Hippocampal formation (tissue), 2 donors: ENCODE measurements at places on chromosomes 12 and 14.

DNA sequence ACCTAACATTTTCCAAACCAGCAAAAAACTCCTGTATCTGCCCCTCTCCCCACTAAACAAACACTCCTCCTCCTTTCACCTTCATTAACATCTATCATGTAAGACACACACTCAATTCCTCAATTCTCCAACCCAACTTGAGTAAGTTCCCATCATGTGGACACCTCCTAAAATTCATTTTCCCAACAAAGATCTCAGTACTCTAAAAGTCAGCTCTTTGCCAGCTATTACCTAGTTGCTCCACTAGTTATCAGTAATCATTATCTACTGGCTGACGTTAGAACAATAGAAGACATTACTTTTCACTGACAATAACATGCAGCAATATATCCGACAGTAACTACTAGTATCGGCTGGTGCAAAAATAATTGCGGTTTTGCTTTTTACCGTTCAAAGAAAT lies 42.1 kb downstream of the HNRNPC start:
- DNase-seq = no peak

- DNase-seq = no peak
These were observed 12.2 kb upstream of the GPR68 start for GRCh38 chr14:91256661-91257060.

DNA sequence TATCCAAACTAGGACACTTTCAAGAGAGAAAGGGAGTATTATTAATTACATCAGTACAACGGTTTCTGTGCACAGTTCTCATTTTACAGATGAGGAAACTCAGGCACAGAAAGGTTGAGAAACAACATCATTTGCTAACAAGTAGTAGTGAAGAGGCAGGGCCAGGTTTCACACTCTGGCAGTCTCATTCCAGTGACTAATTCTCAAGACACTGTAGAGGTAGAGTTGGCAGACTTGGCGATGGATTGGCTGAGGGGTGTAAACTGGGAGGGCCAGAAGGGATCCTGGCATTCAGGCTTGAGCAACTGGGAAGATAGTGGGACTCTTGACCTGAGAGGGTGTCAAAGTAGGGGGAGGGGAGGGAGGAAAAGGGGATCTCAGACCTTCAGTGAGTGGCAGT lies 73.8 kb upstream of the BDKRB2 start:
- no peak for DNase-seq

DNA sequence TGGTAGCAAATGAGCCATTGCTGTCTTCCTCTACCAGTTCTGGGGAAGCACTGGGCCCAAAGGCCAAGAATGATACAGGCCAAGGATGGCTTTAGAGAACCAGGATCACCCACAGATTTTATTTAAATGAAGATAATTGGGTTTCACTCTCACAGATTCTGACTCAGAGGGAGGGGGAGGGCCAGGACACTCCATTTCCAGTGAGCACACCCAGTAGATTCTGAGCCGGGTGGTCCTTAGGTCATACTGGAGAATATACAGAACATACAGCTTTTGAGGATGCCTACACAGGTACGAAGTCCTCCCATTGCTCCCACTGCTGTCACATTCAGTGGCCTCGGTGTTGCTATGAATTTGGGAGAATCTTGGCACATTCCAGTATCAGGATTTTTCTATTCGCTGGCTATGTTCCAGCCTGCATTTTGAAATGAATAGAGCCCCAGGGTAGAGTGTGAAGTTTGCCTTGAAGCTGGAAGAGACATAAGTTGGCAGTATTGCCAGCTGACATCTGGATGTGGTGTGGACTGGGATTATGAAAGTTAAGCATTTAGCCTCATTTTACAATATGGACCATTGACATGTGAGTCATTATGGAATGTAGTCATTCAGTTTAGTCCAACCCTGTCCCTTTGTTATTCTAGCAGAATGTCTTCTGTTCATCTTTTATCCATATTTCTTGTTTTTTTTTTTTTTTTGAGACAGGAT lies 45.8 kb upstream of the POC1B start:
- no peak for DNase-seq

- no peak for DNase-seq
These were observed 29.4 kb downstream of the C12orf75 start for GRCh38 chr12:105359856-105360255.

DNA sequence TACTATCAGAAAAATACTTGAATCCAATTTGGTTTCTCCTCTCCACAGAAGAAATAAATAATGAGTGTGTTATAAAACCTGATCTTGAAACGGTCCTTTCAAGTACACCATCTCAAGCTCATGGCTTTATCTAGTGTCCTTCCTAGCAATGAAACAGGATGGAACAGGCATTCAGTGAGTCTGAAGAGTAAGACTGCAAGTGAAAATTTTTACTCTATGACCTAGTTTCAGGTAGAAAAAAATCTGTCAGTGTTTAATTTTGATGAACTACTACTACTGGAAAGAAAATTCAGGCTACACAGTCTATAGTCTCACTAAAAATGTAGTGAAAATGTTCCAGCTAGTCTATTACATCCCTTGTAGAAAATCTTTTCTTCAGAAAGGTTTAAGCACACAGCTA lies 7.7 kb downstream of the CBX5 start:
- DNase-seq = no peak

GRCh38 chr14:99539491-99539890 lies 58.3 kb downstream of the CCNK start:
- DNase-seq = no peak

DNA sequence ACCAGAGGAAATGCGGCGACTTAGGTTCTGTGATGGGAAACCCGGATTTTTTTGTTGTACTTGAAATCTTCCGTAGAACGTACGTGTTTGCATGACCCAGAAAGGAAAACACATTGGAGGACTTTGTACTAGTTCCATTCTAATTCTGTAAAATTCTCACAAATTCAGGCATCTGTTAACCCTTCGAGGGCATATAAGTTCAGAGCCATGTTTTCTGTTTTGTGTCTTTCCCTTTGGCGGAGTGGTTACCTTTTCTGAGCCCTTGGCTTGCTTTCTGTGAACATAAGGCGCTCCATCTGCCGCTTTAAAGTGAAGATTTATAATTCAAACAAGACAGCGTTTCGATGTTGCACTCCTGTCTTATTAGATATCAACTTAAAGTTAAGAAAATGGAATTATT lies 34.2 kb downstream of the BICD1 start:
- no peak for DNase-seq

GRCh38 chr12:56781726-56782125 lies 18.6 kb downstream of the HSD17B6 start:
- no peak for DNase-seq

DNA sequence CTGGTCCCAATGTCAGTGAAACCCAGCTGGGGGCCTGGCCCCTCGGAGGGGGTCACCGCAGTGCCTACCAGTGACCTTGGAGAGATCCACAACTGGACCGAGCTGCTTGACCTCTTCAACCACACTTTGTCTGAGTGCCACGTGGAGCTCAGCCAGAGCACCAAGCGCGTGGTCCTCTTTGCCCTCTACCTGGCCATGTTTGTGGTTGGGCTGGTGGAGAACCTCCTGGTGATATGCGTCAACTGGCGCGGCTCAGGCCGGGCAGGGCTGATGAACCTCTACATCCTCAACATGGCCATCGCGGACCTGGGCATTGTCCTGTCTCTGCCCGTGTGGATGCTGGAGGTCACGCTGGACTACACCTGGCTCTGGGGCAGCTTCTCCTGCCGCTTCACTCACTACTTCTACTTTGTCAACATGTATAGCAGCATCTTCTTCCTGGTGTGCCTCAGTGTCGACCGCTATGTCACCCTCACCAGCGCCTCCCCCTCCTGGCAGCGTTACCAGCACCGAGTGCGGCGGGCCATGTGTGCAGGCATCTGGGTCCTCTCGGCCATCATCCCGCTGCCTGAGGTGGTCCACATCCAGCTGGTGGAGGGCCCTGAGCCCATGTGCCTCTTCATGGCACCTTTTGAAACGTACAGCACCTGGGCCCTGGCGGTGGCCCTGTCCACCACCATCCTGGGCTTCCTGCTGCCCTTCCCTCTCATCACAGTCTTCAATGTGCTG lies 11.0 kb downstream of the ZBTB39 start:
- no peak for DNase-seq

- DNase-seq = no peak
These were observed 115.4 kb downstream of the ETV6 start for GRCh38 chr12:11764837-11765236.

- no peak for DNase-seq
These were observed 278.2 kb downstream of the ZFP36L1 start for GRCh38 chr14:68514608-68515194.

GRCh38 chr12:61009192-61009591 lies 1251.0 kb upstream of the USP15 start:
- DNase-seq = no peak
